NCI-H1417 treated with DMSO at 0.1 percent for 48 hours (cell line): ENCODE measurements at places on chromosomes 2 and 18.

DNA sequence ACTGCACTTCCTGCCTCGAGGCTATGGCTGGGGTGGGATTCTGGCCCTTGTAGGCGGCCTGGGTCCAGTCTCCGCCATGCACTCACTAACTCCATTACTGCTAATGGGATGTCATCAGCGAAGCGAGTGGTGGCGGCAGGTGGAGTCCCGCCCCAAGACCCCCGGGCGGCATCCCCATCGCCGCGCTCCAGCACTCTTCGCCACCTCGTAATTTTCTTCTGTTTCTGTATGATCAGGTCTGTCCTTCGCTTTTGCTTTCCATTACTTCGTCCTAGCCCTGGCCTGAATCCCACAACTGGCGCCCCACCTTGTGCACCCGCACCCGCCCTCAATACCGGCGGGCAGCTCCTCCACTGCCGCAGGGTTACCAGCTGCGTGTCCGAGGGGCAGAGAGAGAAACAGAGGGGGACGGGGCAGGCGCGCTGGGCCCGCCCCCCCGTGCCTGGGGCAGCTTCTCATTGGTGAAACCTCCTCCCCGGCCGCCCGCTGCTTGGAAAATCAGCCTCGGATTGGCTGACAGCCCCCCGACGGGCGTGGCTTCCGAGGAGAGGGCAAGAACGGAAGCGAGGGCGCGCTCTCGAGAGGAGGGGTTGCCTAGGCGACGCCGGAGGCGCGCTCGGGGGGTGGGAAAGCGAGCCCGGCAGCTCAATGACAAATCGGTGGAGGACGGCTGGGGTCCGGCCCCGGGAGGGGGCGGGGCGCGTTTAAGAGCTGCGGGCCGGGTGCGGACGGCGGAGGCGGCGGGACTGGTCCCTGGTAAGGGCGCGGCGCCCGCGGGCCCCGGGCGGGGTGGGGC, at the start of gene RALB:
TSS of gene RALB (plus strand) at position 628 of the 796 bp plus-strand sequence. CDS start 25,813 bp downstream, outside the sequence.
- peak; percentile 87 for DNase-seq

- DNase-seq = no peak
These were observed 299.0 kb downstream of the TRIB2 start for GRCh38 chr2:13015532-13016320.

GRCh38 chr2:120892967-120893667, 157.4 kb downstream of the GLI2 start:
- DNase-seq = no peak

DNA sequence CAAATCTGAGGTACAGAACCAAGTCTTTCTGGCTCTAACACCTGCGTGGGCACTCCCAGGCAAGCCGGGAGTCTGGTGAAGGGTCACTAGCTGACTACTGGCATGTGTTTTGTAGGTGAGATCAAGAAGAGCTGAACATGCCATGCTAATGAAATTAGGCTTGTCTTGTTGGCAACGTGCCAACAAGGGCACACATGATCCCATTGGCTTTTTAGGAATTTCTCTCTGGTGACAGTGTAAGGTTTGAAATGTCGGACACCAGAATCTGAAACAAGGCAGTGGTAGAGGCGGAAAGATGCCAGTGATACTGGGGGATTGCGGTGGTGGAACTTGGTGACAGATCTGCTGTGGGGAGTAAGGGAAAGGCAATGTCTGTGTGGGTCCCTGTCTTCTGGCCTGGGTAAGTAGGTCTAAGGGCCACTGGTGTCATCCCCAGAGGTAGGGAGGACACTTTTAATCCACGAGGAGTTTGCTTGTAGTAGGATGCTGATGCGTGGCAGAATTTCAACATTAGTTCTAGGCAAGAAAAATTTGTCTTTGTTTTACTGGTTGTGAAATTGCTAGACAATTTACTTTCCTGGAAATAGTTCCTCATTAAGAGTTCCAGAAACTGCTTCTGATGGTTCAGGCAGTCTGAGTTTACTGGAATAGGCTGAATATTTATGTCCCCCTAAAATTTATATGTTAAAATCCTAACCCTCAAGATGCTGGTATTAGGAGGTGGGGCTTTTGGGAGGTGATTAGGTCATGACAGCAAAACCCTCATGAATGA, 52.6 kb upstream of the ACMSD start:
- no peak for DNase-seq

GRCh38 chr2:105868060-105868459, 123.3 kb downstream of the NCK2 start:
- DNase-seq = no peak
